ENCODE measurements at places on chromosomes 2 and 18.

- H3K27ac ChIP-seq: peak overlapping the region; percentile 27
- no peak overlapping the region for H3K4me3 ChIP-seq
- peaks cover 76% of the 10 kb centered on the region for H3K4me1 ChIP-seq
- peaks cover 34% of the 10 kb centered on the region for H3K36me3 ChIP-seq
Measured at GRCh38 chr18:77119101-77119850, 13.3 kb downstream of the MBP start.

- no peaks in the 10 kb centered on the region for H3K27me3 ChIP-seq
- no peak overlapping the region for H3K4me3 ChIP-seq
Measured at GRCh38 chr18:79438089-79438897, 42.6 kb downstream of the NFATC1 start.

GRCh38 chr2:172256886-172257285 lies 154.2 kb upstream of the DLX2 start:
- H3K27me3 ChIP-seq: peaks cover 2% of the 10 kb centered on the region
- no peak overlapping the region for H3K4me3 ChIP-seq
- no peak for DNase-seq
- H3K4me1 ChIP-seq: peaks cover 8% of the 10 kb centered on the region
- H3K27ac ChIP-seq: no peak overlapping the region

DNA sequence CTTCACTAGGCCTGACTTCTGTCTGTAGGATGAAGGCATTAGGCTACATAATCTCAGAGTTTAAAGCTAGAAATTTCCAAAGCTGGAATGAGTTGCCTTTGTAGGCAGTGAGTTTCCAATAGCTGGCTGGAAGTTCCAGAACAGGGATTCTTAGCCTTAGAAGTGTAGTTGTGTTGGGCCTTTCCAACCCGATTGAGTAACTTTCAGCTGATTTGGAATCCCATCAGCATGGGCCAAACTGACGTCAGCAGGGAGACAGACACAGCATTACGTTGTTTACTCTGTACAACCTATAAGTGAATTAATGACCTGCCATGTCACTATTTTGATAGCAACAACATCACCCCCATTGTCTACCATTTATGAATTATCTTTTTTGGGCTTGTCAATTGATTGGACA lies 56.9 kb downstream of the SETBP1 start:
- peaks cover 8% of the 10 kb centered on the region for H3K4me1 ChIP-seq
- no peak for DNase-seq
- no peaks in the 10 kb centered on the region for H3K36me3 ChIP-seq
- no peaks in the 10 kb centered on the region for H3K27me3 ChIP-seq

DNA sequence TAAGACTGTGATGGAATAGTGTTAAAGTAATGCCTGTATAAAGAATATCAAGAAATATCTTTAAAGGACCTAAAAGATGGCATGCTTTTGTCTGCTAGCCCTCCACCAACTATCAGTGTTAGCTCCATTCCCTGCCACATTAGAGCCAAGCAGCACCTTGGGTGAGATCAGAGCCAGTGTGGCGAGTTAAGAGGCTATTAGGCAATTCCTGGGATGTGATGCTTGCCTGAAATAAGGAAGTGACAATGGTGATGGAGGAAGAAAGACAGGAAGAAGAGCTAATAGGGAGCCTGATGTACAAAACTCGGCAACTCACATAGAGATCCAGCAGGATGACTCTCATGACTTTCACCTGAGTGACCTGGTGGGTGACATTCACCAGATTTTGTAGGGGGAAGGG lies 143.5 kb downstream of the ZEB2 start:
- H3K27me3 ChIP-seq: no peaks in the 10 kb centered on the region
- no peaks in the 10 kb centered on the region for H3K36me3 ChIP-seq
- peak; percentile 15 for DNase-seq
- no peaks in the 10 kb centered on the region for H3K4me1 ChIP-seq
- H3K4me3 ChIP-seq: no peak overlapping the region

DNA sequence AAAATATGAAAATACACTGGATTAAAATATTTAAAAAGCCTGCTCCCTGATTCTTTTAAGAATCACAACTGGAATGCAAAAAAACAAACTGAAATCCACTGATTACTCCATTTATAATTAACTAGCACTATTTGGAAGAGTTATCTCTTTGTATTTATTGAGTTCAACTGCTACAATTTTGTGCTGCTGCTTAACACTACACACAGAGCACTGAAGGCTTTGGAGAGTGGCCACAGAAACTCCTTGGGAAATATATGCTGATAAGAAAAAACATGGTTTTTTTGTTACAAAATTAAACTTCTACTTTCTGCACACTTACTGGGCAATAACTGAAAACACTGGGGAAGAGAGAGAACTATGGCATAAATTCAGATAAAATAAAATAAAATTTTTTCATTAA lies 19.8 kb upstream of the BZW1 start:
- no peaks in the 10 kb centered on the region for H3K4me1 ChIP-seq
- H3K4me3 ChIP-seq: no peak overlapping the region
- DNase-seq: no peak
- no peaks in the 10 kb centered on the region for H3K27me3 ChIP-seq

DNA sequence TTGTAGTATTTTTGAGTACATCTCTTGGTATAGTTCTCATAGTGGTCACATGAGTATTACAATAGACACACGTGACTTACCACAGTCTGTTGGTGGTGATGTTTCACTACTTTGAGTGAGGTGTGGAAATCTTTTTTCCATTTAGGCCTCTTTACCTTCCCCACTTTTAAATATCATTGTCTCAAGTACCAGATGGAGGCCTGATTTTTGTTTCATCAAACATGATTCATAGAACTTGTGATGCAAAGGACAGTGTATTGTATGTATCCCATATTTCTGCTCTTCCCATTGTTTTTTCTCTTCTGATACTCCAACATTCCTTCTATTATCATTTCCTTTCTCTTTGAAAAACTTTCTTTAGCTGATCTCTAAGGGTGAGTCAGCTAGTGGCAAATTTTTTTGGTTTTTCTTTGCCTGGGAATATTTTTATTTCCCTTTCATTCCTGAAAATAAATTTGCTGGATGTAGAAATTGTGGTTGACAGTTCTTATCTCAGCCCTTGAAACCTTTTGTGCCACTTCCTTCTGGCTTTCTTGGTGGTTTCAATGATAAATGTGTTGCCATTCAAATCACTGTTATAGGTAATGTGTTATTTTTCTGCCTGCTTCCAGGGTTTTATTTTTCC lies 32.8 kb downstream of the RFX8 start:
- no peaks in the 10 kb centered on the region for H3K36me3 ChIP-seq
- no peaks in the 10 kb centered on the region for H3K4me1 ChIP-seq
- no peak overlapping the region for H3K4me3 ChIP-seq
- no peak for DNase-seq

- H3K4me3 ChIP-seq: no peak overlapping the region
- no peak for DNase-seq
- H3K27me3 ChIP-seq: no peaks in the 10 kb centered on the region
- H3K36me3 ChIP-seq: no peaks in the 10 kb centered on the region
- no peaks in the 10 kb centered on the region for H3K4me1 ChIP-seq
Measured at GRCh38 chr2:142757111-142757510, 120.4 kb upstream of the KYNU start.

GRCh38 chr2:73033766-73034381 lies 37.6 kb downstream of the SFXN5 start:
- H3K4me1 ChIP-seq: no peaks in the 10 kb centered on the region
- DNase-seq: no peak
- H3K27ac ChIP-seq: no peak overlapping the region
- no peaks in the 10 kb centered on the region for H3K27me3 ChIP-seq
- no peak overlapping the region for H3K4me3 ChIP-seq

DNA sequence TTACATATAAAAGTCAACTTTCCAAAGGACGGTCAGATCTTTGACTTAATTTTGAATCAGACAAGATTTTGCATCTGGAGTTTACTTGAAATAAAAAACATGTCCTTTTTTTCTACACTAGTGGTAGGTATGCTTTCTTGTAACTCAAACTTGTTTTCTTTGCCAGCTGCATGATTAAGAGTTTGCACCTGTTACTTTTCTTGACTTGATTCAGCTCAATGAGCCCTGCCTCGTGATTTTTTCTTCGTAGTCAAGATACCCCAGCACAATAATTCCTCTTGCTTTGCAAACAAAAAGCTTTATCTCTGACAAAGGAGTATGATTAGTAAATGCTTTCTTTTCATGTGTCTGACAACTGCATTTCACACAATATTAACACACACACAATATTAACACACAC lies 82.3 kb downstream of the FBXO15 start:
- DNase-seq: no peak
- no peak overlapping the region for H3K4me3 ChIP-seq
- H3K27me3 ChIP-seq: no peaks in the 10 kb centered on the region
- no peaks in the 10 kb centered on the region for H3K36me3 ChIP-seq

DNA sequence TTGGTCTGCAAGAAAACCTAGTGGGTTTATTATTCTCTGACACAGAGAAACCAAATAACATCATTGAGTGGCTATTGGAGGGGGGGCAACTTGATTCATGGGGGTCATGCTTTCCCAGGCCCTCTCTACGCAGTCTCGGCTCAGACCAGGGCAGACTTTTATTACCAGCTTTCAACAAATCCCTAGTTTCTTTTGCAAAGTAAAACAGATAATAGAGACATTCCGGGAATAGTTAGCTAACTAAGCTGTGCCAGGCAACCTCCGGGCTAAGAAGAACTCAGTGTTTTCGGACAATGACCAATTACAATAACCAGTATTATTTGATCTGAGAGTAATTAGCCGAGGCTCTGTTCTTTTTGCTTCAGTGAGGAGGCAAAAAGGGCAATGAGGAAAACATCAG lies 66.3 kb downstream of the CDK15 start:
- H3K27me3 ChIP-seq: no peaks in the 10 kb centered on the region
- DNase-seq: no peak
- no peaks in the 10 kb centered on the region for H3K36me3 ChIP-seq
- H3K27ac ChIP-seq: no peak overlapping the region

- H3K4me3 ChIP-seq: no peak overlapping the region
- no peaks in the 10 kb centered on the region for H3K36me3 ChIP-seq
- no peaks in the 10 kb centered on the region for H3K4me1 ChIP-seq
- H3K27ac ChIP-seq: no peak overlapping the region
- H3K27me3 ChIP-seq: no peaks in the 10 kb centered on the region
Measured at GRCh38 chr2:137420744-137421143, 543.5 kb upstream of the HNMT start.

DNA sequence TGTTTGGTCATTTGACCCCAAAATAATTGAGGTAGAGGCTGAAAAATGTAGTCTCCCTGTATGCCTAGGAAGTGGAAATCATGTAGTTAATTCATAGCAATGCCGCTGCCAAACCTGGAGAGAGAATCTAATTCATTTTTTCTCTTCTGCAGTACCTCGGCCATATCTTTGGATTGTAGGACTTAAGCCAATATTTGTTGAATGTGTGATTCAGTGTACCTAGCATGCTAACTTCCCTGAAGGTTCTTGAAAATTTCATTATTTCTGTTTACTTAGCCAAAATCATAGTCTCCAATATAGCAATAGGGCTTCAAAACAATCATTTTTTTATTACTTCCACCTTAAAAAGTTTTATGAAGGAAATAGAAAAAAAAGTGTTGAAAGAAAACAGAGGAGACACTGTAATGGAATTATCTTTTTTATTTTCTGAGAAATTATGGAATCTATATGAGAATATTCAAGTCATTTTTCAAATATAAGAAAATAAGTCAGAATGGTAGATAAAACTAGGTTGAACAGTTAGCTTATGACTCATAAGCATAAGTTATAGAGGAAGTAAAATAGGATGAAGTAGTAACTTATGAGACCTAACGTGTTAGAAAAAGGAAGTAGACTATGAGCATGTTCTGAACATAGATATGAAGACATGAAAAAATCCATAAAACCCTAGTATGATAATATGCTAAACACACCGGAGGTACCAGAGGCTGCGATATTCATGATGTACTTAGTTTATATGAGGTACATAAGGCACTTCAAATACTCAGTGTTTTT lies 35.2 kb upstream of the CDH19 start:
- no peak overlapping the region for H3K27ac ChIP-seq
- H3K4me1 ChIP-seq: no peaks in the 10 kb centered on the region
- no peak for DNase-seq
- no peaks in the 10 kb centered on the region for H3K27me3 ChIP-seq
- no peaks in the 10 kb centered on the region for H3K36me3 ChIP-seq

- DNase-seq: no peak
- no peaks in the 10 kb centered on the region for H3K36me3 ChIP-seq
- H3K4me1 ChIP-seq: no peaks in the 10 kb centered on the region
- no peaks in the 10 kb centered on the region for H3K27me3 ChIP-seq
Measured at GRCh38 chr2:99256677-99257076, 1.2 kb upstream of the LYG2 start.

DNA sequence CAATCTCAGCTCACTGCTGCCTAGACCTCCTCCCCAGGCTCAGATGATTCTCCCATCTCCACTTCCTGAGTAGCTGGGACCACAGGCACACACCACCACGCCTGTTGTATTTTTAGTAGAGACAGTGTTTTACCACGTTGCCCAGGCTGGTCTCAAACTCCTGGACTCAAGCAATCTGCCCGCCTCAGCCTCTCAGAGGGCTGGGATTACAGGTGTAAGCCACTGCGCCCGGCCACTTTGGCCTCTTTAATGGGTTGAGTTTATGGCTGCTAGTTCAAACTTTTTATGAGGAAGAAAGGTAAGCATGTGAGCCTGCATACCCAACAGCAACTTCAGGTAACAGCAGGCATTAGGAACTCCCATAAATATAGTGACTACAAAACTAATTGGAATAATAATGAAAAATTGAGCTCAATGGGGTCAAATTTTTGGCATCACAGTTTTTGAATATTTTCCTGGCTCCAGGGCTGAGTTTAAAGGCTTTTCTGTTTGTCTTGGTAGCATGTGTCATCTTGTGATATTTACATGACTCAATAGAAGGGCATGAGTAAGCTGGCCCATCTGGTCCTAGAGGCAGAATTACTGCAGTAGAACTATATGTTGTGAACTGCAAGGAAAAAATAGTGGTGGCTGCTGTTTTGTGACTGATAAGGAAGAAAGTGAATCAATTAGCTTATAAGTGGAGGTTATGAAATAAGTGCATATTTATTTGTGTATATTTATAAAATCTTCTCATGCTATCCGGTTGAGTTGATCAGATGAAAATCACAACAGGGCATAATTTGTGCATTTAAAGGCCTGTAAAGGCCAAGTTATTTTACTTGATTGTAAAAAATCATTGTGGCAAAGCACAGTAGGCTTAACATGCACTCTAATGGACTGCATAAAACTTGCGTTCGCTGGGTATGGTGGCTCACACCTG lies 24.8 kb downstream of the GALM start:
- no peaks in the 10 kb centered on the region for H3K27me3 ChIP-seq
- DNase-seq: no peak
- no peak overlapping the region for H3K4me3 ChIP-seq
- H3K4me1 ChIP-seq: peaks cover 63% of the 10 kb centered on the region
- no peak overlapping the region for H3K27ac ChIP-seq

- H3K4me1 ChIP-seq: peaks cover 85% of the 10 kb centered on the region
- peaks cover 16% of the 10 kb centered on the region for H3K36me3 ChIP-seq
- no peak for DNase-seq
- no peak overlapping the region for H3K27ac ChIP-seq
- H3K27me3 ChIP-seq: no peaks in the 10 kb centered on the region
- H3K4me3 ChIP-seq: no peak overlapping the region
Measured at GRCh38 chr2:10342245-10342951, 39.7 kb downstream of the HPCAL1 start.

GRCh38 chr2:37653805-37654378 lies 17.6 kb downstream of the CDC42EP3 start:
- peaks cover 19% of the 10 kb centered on the region for H3K36me3 ChIP-seq
- no peaks in the 10 kb centered on the region for H3K27me3 ChIP-seq
- no peak overlapping the region for H3K4me3 ChIP-seq

Measured in CD4-positive, alpha-beta T cell (primary cell).